Activated naive CD4-positive, alpha-beta T cell (primary cell): ENCODE measurements at places on chromosomes 3 and 15.

DNA sequence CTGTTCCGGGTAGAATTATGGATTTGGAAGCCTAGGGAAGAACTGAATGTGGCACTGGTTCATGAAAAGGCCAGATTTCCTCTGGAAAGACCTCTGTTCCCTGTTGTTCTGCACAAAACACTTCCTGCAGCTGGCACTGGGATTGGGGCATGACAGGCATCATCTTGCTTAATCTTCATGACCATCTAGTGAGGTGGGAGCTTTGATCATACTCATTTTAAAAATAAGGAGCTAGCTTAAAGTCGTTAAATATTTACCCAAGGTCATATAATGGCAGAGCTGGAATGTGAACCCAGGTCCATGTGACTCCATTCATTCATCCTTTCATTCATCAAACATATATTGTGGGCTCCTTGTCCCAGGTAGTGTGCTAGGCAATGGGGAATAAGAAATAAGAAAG is 40.4 kb downstream of the EBLN2 start:
- no peak for DNase-seq

DNA sequence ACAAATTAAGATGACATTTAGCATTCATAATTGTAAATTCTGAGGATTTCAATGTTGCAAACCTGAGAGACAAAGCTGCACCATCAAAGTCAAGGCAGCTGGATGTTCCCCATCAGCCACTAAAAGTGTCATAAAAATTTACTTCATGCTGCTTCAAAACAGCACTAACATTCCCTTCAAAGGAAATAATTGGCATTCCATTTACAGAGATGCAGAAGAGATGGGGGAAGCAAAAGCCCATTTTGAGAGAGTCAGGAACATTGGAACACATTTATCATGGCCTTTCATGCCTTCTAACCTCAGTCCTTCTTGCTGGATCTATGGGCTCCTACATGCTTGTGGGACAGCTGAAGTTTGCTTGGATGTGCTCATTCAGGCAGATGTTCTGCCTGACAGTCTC is 6.4 kb upstream of the TMEM158 start:
- no peak for DNase-seq

GRCh38 chr3:37435572-37435971 is 261.2 kb upstream of the LRRFIP2 start:
- DNase-seq, result no peak

- no peak for DNase-seq
These were observed 47.0 kb upstream of the PPIB start for GRCh38 chr15:64209680-64210334.

DNA sequence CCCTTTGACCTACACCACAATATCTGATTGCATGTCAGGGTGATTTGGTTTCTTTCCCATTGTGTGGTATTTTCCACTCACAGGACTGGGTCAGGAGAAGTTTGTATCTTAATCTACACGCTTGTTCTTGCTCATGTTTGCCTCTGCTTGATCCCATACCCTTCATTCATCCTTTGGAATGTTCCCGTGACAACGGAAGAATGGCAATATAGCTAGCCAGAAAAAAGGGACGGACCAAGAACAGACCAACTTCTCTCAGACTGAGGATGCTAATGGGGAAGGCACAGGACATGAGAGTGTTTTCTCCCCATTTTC is 7.8 kb upstream of the THSD4 start:
- DNase-seq, result no peak

DNA sequence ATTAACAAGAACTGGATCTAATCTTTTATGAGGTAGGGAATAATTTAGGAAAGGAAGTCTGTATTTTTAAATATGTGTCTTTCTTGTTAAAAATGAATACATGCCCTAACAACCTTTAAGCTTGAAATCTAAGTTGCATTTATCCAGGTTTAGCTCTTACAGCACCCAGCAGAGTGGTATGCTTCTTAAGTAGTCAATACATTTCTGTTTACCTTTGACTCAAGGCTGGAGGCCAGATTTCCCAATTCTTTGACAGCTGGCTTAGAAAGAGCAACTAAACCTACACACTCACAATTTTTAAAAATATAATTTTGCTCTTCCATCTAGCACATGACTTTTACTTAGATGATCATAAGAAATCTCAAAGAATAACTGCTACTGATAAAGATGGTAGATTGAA is 148.9 kb downstream of the DPH6 start:
- DNase-seq, result no peak

- DNase-seq, result no peak
These were observed 81.0 kb downstream of the CLDN11 start for GRCh38 chr3:170499562-170500156.

- no peak for DNase-seq
These were observed 87.5 kb downstream of the GAP43 start for GRCh38 chr3:115710799-115711198.

DNA sequence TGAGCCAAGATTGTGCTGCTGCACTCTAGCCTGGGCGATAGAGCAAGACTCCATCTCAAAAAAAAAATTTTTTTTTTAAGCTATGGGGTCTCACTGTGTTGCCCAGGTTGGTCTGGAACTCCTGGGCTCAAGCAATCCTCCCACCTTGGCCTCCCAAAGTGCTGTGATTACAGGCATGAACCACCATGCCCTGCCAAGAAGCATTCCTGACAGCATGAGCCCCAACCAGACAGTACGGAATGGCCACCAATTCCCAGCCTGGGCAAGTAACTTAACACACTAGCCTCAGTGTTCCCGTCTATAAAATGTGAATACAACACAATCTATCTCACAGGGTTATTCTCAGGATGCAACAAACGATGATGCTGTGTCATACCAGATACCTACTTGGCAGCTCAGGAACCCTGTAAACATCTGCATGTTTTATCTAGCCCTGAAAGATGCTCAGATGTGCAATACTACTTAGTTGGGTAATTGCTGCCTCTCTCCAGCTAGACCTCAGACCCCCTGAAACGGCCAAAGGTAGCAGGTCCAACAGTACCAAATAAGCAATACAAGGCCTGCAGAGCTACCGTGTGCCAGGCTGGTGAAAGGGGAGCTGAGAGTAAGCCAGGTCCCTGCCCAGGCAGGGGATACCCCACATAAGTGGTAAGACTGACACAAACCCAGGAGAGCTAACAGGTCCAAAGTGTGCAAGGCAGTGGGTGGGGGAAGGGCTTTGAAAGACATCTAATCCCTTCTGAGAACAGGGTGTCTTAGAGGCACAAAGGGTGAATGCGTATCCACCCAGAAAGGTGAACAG is 1.9 kb downstream of the TKT start:
- no peak for DNase-seq

DNA sequence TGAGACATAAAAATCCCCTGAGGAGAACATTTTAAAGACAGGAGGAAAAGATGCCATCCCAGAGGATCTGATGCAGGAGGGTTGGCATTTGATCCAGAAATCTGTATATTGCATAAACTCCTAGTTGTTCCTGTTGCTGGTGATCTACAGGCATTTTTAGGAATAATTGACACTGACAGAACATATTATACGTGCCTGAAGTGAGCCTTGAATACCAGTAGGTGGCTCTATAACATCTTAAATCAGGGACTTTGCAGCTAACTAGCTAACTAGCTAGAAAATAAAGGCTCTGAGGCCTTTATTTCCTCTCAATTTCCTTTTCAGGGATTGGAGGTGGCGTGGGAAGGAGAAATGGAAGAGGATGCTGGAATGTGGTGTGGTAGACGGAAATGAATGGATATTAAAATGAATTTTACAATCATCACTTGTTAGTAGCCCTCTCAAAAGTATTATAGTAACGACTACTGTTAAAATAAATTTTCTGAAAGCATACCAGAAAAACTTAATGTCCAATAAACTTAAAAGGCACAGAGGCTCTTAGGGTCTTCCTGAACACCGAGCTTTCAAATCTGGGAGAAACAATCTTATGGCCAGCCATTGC is 73.8 kb upstream of the ZBED2 start:
- DNase-seq, result no peak

- no peak for DNase-seq
These were observed 38.2 kb upstream of the SUCLG2 start for GRCh38 chr3:67692621-67693020.

DNA sequence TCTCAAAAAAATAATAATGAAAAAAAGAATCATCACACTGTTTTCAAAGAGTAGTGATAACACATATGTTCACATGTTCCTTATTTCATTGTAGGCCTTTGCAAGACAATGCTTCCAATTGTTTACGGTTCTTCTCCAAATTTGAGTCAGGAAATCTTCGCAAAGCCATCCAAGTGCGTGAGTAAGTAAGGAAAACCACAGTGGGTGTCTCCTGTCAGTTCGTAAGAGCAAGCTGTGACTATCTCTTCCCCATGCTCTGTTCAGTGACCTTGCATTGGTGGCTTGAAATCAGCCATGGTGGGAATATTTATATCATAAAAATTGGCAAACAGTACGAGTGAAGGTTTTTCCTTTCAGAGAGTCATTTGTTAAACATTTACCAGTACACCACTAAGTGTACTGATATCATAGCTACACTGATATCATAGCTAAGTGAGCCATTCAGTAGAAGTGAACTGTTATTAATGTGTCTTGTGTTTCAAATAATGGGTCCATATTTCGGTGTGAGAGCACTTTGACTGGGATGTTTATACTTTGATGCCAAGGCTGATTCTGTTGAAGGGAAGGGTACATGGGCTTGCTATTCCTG is 187.3 kb downstream of the AGBL1 start:
- DNase-seq, result no peak

- DNase-seq, result no peak
These were observed 5.4 kb downstream of the H1-8 start for GRCh38 chr3:129548104-129548965.

DNA sequence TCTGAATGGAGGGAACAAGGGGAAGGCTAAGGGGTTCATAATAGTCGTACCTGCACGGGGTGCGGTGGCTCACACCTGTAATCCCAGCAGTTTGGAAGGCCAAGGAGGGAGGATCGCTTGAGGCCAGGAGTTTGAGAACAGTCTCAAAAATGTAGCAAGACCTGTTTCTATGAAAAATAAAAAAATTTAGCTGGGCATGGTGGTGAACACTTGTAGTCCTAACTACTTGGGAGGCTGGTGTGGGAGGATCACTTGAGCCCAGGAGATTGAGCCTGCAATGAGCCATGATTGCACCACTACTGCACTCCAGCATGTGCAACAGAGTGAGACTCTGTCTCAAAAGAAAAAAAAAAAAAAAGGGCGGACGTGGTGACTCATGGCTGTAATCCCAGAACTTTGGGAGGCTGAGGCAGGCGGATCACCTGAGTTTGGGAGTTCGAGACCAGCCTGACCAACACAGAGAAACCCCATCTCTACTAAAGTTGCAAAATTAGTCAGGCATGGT is 17.9 kb upstream of the HDAC11 start:
- no peak for DNase-seq

- DNase-seq, result no peak
These were observed 40.3 kb downstream of the CDAN1 start for GRCh38 chr15:42696626-42697025.

- DNase-seq, result no peak
These were observed 5.6 kb upstream of the MECOM start for GRCh38 chr3:169668957-169669741.

DNA sequence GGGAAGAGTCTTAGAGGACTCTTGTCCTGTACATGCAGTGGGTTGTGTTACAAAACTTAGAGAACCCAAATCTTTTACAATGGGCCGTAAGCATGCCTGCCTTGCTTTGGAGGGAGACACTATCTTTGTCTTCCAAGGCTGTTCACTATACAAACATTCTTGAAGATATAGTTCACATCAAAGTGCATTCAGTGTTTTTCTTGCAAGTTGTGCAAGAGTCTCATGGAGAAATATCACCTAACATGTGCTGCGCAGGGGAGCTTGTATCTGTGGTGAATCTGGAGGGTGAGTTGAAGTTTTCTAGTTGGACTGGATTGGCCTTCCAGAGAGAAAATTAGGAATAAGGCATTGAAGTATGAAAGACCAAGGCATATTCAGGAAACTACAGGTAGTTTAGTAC is 7.8 kb upstream of the PRTG start:
- no peak for DNase-seq

DNA sequence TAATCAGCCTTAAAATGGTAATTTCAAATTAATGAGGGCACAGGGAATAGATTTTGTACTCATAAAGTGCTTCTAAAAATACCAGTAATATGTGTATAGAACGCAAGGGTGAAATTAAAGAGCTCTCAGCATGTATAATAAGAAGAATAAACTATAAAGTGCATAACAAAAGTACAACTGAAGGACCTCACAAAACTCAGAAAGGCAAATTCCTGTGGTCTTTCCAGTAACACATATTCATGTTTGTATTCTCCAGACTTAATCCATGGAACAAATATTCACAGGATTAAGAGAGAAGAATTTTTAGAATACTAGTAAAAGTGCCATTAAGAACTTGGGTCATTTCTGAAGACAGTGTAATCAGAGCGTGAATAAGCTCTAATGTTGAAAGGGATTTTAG is 646.3 kb downstream of the CADM2 start:
- DNase-seq, result no peak

DNA sequence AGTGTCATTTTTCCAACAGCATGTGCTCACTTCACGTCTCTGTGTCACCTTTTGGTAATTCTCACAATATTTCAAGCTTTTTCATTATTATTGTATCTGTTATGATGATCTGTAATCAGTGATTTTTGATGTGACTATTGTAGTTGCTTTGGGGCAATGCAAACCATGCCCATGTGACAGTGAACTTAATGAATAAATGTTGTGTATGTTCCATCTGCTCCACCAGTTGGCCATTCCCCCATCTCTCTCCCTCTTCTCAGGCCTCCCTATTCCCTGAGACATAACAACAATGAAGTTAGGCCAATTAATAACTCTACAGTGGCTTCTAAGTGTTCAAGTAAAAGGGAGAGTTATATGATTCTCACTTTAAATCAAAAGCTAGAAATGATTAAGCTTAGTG is 32.5 kb upstream of the TBC1D23 start:
- DNase-seq, result no peak

DNA sequence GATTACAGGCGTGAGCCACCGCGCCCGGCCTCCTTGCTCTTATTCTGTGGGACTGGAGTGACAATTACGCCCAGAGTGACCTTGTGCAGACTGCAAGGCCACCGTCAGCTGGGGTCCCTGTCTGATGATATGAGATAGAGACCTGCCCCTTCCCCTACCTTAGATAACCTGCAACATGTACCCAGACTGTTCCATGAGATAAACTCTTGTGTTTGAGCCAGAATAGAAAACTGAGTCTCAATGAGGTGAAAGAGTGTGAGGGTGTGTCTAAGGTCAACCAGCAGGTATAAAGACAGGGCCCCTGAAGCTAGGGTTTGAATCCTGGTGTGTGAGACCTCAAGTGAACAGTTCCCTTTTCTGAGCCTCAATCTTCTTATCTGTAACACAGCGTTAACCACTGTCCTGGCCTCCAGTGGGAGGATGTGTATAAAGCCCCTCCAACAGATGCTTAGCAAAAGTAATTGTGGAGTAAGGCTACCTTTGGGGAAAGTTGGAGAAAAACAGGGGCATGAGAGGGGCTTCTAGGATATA is 6.0 kb downstream of the TADA3 start:
- DNase-seq, result no peak

GRCh38 chr15:49178497-49178896 is 8.4 kb downstream of the GALK2 start:
- no peak for DNase-seq
